ENCODE measurements at places on chromosomes 6 and 20. TPM values are rescaled to one million over a fixed set of nuclear protein-coding genes. Genes with fewer than 3 reads are reported as not detected.

DNA sequence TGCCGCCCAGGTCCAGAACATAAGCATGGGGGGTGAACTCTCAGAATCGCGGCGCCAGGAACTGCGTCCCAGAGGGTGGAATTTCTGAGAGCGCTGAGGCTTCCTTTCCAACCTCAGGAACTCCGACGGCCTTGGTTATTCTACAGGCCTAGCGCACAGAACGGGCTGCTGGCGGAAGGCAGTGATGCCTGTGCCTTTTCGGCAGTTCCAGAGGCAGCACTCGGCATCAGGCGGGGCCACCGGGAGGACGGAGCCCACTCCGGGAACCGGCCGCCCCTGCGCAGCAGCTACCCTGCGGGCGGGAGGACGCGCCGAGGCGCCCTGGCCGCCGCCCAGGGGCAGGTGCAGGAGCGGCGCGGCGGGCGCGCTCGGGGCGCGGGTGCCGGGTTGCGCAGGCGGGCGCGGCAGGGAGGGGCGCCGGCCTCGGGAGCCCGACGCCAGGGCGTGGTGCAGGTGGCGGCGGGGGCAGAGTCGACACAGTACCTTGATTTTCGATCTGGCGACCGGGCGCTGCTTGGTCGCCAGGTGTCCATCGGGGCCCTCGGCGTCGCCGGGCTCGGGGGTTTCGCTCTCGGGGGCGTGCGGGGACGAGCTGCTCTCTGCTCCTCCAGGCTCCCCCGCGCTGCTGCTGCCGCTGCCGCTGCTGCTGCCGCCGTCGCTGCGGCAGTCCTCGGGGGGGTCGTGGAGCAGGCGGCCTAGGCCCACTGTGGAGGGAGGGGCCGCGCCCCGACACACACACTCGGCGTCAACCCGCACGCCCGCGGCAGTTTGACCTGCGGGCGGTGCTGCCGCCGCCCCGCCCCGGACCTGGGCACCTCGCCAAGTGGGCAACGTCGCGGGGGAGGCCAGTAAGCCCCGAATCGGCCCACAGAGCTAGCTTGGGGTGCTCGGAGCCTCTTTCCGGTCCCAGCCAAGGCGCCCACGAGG, 1.3 kb downstream of the OVOL2 start:
- peak; percentile 48 for DNase-seq

GRCh38 chr6:36947570-36948351, 6.8 kb upstream of the PI16 start:
- no peak for DNase-seq

- no peak for DNase-seq
These were observed 148.0 kb downstream of the LRFN2 start for GRCh38 chr6:40439026-40439800.

GRCh38 chr20:61941721-61942405, 123.8 kb downstream of the TAF4 start:
- DNase-seq = peak; percentile 13

The CLPSL1 gene
- not detected for total RNA-seq
